Skeletal muscle tissue (tissue), 5 donors: ENCODE measurements at places on chromosomes 7 and 10. TPM values are rescaled to one million over a fixed set of nuclear protein-coding genes. Genes with fewer than 3 reads are reported as not detected.

CPN1 gene
- total RNA-seq, result not detected

CYP17A1 gene
- total RNA-seq, result not detected

KCND2 gene
- total RNA-seq, result 2.6 TPM

MSRB2 gene
- 15.7 TPM for total RNA-seq

SFR1 gene
- 2.1 TPM for total RNA-seq

KIAA1549 gene
- 4.2 TPM for total RNA-seq

SND1 gene
- 104 TPM for total RNA-seq

CPXM2 gene
- 0.52 TPM for total RNA-seq
